ENCODE measurements at places on chromosomes 5 and 9. TPM values are rescaled to one million over a fixed set of nuclear protein-coding genes. Genes with fewer than 3 reads are reported as not detected.

DNA sequence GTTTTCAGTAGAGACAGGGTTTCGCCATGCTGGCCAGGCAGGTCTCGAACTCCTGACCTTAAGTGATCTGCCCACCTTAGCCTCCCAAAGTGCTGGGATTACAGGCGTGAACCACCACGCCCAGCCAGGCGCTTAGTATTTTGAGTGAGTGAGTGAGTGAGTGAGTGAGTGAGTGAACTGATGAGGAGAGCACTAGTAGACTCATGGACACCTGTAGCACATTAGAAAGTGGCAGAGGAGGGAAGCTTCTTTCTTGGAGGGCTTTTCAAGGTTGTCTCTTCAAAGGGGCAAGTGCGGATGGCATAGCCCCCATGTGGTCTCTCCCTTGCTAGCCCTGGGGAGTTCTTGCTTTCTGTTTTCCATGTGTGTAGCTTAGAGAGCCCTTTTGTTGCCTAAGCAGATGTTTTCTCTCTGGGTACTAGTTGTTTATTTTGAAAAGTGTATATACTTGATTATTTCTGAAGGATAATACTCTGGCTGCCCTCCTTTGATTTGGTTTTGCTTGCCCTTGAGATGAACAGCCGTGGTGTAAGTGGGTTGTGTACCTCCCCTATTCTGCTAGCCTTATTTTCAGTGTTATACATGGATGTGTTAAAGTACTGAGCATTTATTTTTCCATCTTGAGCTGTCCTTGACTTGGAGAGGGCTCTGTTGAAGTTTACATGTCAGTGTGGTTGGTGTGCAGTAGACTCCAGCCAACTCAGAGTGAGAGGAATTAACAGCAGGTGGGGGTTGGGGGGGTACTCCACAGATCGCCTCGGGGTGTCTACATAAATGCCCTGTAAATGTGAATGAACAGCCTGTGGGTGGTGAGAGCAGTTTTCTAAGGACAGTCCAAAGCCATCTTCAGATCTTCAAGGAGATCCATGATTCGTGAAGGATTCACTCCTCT, 35.5 kb downstream of the PRRC2B start:
- no peak for DNase-seq

DNA sequence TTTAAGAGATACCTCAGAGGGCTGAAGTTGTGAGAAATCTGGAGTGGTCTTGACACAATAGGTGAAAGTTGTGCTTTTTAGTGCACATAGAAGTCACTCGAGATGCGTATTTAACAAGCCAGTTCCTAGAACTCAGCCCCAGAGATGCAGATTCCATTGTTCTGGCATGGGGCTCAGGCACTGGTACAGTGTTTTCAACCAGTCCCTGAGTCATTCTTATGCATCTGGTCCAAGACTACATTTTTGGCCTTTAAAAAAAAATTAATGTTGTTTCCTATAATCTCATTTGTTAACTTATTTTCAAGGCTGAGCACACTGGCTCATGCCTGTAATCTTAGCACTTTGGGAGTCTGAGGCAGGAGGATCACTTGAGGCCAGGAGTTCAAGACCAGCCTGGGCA, 29.6 kb downstream of the PTTG1 start:
- no peak for DNase-seq

DNA sequence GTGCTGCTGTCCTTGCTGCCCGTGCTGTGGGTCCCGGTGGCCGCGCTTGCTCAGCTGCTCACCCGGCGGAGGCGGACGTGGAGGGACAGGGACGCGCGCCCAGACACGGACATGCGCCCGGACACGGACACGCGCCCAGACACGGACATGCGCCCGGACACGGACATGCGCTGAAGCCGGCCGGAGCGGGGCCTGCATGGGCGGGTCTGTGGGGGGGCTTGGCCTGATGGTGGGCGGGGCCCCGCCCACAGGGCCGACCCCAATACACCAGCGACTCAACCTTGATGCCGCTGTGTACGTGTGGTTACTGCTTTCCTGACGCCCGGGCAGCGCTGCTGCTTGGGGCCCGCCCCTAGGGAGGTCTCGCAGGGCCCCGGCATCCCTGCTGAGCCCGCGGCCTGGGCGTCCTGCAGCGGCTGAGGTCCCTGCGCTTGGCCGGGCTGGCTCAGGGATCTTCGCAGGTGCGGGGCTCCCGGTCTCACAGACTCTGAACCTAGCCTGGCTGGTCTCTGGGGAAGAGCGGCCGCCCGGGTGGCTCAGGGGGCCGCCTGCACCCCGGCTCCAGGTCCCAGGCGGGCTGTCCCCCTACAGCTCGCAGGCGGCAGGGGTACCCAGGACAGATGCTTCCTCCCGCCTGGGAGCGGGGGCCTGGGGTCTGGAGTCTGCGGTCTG, 20.9 kb downstream of the SLC6A18 start:
- DNase-seq, result no peak

DNA sequence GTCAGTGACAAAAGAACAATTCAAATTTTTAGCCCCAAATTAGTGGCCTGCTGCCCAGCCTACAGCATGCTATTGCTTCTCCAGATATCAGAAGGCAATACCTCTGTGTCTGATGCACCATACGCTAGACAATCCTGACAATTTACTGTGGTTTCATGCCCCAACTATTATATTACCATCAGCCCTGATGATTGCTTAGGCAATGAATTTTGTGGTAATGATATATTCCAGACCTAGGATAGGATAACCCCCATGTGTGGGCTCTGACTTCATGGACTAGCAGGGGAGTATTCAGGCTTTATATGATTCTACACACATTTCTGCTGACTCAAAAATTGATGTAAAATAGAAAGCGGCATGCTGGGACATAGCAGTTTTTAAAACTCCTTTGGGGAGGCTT, 168.7 kb upstream of the FST start:
- DNase-seq, result no peak

DNA sequence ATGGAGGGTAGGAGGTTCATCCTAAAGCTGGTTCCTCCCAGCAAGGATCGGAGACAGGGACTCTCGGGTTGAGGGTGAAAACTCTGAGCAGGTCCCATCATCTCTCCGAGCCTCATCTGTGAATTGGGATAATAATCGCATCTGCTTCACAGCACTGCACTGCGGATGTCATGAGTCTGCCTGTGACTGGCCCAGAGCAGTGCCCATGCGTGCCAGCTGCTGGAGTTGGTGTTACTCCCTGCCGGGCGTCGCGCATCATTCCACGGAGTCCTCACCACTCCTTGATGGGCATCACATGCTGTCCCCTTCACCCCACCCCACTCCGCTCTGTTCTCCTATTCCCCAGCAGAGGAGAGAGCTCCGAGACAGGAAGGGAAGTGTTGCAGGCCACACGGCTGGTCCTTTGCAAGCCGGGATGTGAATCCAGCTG, 35.1 kb upstream of the ORM1 start:
- DNase-seq, result no peak

GRCh38 chr5:103290846-103291245, 32.3 kb downstream of the MACIR start:
- no peak for DNase-seq

- no peak for DNase-seq
Measured at GRCh38 chr9:129714511-129715061, 38.3 kb downstream of the PTGES start.

DNA sequence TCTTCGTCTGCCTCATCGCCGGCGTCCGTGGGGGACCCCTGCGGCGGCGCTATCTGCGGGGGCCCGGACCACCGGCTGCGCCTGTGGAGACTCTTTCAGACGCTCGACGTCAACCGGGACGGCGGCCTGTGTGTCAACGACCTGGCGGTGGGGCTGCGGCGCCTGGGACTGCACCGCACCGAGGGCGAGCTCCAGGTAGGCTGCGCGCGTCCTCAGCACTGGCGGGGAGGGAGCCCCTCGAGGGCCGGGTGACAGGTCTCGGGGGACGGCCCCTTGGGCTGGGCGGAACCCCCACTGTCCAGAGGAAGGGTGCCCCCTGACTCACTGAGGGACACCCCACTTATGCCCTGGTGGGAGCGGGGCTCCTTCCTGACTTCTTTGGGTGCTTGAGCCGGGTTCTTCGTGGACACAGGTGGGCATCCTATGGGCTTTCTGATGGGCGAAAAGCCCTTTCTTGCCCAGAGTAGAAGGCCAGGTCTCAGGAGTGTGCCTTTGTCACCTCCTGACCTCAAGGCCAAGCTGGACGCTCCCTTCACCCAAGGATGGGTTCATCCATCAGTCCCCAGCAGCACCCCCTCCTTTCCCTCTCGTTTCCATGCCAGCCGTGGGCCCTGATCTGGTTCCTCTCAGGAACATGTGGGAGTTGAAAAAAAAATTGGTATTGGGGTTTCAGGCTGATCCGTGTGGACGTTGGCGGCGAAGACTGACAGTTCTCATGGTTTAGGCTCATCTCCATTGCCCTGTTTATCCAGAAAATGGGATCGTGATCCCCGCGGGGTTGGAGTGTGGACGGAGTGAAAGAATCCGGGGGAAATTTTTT, 564 bp downstream of the SLC25A25 start:
- DNase-seq, result peak; percentile 52

DNA sequence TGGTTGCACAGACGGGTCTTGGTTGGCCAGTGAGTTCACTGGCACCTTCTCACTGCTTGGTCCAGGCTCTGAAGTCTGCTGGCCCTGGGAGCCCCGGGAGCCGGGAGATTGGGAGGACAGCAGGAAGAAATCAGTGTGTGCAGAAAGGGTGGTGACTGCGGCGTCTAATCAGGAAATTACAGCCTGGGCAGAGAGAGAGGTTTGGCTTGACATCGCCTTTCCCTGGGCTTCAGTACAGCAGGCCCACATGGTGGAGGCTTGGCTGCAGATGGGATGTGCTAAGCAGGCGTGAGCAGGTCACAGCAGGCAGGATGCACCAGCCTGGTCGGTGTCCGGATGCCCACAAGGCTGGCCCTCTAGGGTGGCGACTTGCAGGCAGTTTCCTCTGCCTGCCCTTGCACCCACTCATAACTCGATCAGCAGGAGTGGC, 17.2 kb downstream of the PITX1 start:
- DNase-seq, result no peak

- no peak for DNase-seq
Measured at GRCh38 chr5:21644032-21644431, 1209.1 kb downstream of the CDH12 start.

- DNase-seq, result no peak
Measured at GRCh38 chr5:35016174-35017051, 31.3 kb downstream of the AGXT2 start.

DNA sequence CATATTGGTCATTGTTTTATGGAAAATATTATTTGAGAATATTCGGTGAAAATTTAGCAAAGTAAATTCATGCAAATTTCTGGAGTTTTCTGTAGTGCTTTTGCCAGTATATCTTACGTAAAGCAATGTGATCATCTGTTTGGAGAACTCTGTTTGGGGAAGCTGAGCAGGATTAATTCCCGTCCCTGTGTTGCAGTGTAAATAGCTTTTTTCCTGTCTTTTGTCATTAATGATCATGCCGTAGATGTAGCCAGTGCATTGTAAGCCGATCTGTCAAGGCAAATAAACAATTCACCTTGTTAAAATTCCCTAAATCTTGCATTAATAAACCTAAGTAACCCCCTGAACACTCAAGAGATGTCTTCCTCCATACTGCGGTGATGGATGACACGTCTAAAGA, 39.2 kb downstream of the PPIC start:
- DNase-seq, result no peak

DNA sequence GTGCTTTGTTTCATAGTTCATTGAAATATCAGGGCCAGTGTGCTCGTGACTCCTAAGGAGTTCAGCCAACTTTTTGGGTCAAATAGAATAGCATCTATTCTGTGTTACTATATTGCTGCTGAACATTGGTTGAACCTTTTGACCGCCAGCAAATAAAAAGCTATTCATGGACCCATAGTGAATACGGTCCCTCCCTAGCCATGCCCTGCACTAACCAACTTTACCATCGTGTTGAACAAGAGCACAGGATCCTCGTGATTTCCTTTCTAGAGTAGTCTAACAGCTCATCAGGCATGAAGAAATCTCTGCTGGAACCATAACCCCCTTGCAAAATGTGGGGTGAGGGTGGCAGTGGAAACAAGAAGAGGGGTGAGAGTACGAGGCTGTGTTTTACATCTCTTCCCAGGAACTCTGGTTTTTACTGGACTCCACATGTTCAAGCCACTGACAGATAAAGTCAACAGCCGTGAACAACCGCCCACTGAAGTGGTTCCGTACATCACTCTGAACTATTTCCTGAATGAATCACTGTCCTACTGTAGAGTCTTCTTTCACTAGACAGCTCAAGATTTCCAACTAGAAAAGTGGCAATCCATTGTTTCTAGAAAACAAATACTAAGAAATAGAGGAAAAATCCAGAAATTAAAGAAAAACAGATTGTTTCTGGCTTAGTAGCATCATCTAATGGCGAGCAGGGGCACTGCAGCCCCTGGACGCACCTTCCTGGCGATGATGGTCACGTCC, 70.1 kb upstream of the SPATA31E1 start:
- no peak for DNase-seq

DNA sequence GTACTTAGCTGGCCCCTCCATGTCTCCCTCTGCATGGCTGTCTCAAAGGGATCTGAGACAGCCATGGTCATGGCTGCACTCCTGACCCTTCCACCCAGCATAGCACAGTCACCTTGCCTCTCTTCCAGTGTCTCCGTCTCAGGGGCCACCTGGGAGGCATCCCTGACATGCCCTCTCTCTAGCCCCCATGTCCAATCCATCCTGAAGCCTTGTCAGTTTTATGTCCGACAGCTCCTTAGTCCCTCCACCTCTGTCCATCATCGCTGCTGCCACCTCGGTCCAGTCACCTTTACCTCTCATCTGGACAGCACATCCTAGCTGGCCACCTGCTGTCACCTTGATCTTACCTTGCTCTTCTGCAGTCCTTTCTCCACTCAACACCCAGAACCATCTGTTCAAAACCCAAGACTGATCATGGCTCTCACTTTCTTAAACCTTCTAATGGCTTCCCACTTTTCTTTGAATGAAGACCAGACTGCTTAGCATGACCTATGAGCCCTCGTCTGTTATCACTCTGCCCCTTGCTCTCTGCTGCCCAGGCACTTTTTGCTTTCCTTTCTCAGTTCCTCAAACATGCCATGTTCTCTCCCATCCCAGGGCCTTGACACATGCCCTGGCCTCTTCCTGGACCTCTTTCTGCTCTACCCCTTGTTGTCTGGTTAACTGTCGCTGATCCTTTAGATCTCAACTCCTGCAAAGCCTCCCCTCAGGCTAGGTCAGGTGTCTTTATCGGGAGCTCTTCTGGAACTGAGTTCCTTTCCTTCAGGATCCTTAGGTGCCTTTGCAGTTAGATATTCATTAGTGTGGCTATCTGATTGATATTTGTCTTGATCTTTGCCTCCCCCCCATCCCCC, 181.8 kb upstream of the PITX1 start:
- no peak for DNase-seq

GRCh38 chr9:134756098-134756497, 114.5 kb downstream of the COL5A1 start:
- no peak for DNase-seq

DNA sequence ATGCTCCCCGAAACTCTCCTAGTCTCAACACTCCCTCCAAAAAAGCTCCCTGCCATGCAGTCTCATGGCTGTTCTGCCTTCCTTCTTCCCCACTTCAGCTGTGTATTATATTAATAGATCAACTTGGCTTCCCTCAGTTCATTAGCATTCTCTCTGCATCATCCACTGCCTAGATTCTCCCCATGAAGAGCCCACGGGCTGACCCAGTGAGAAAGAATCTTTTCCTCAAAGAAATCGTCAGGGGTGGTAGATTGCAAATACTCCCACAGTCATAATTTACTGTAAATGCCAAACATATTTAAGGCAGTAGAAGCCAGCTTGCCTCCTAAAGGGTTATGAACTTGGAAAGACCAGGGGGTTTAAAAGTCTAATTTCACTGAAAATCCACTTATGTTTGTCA, 33.5 kb downstream of the GNA14 start:
- DNase-seq, result no peak

- no peak for DNase-seq
Measured at GRCh38 chr5:84273517-84273883, 111.2 kb downstream of the EDIL3 start.

The TNFSF8 gene
- total RNA-seq, result 0.79 TPM

The ZNF483 gene
- total RNA-seq, result 4.7 TPM

The CMYA5 gene
- 1,721 TPM for total RNA-seq

The CCDC69 gene
- 96.2 TPM for total RNA-seq

The PCDHB10 gene
- total RNA-seq, result 0.28 TPM

The STXBP1 gene
- total RNA-seq, result 47.1 TPM

All from heart right ventricle (tissue), 16 donors.